ENCODE measurements at places on chromosomes 7 and 10. TPM values are rescaled to one million over a fixed set of nuclear protein-coding genes. Genes with fewer than 3 reads are reported as not detected.
A peak's percentile ranks its signal among the peaks of the same experiment; 100 is the strongest.

- no peak for DNase-seq
Measured at GRCh38 chr7:148982654-148983199, 45.6 kb downstream of the PDIA4 start.

OR2A12 gene
- not detected for total RNA-seq

- DNase-seq = no peak
Measured at GRCh38 chr10:113752553-113752952, 1.1 kb downstream of the PLEKHS1 start.

DNA sequence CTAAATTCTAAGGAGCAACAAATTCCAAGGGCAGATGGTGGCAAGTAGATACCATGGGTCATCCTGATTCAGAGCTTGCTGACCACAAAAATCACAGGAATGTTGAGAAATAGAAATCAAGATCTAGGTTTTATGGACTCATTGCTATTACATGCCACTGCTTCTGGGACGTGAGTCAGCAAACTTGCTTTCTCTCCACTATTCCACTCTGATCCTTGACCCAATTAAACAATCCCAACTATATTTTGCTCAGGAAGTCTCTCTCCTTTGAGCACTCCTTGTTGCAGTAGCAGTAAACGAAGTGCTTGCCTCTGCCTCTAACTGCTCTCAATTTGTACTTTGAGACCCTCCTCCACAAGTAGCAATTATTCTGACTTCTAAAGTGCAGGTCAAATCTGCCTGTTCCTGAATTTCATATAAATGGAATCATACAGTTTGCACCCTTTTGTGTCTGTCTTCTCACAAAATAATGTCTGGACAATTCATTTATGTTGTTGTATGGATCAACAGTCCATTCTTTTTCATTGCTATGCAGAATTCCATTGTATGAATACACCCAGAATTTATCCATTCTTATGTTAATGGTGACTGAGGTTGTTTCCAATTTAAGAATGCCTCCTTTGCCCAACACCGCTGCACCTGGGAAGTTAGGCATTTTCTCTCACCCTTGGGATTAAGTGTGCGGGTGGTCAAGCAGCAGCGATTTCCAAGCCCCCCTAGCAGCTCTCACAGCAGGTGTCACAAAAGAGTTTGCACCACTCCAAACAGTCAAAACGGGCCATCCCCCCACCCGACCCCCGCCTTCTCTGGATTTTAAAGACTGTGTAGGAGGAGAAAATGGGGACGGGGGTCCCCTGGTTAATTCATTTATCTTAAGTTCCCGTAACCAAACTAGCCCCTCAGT, 35.9 kb downstream of the ACSM6 start:
- no peak for DNase-seq

DNA sequence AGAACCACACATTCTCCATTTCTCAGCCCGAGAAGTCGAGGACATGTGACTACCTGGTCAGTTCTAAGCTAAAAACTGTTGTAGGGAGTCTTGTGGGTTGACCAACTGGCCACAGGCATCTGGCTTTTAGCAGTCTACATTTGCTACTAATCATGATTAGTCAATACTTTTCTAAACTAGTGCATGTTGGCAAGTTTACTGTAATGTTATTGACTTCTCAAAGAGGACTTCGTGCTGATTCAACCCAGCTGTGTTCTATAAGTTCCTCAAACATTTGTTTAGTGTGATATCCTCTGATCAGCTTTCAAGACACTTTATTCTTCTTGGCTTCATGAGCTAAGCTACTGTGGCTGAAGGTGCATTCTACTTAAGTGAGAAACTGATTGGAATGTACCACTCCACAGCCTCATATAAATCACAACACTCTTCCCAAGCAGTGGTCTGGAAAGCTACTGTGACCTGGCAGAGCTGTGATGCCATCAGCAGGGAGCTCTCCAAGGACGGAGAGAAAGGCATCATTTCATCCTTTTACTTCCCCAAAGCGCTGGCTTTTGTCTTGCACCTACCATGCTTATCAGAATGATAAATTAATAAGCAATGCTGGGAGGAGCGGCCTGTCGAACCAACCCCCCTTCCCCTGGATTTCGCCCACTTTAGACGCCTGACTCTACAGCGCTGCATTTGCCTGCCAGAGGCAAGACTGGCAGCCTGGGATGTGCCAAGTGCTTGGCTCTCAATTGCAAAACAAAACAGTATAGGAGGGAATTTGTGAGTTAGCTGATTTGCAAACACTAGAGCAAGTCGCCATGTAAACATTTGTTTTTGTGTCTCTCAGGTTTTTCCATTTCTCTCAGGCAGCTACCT, 206.7 kb upstream of the PLXNA4 start:
- no peak for DNase-seq

GJD4 gene
- total RNA-seq = not detected

DNA sequence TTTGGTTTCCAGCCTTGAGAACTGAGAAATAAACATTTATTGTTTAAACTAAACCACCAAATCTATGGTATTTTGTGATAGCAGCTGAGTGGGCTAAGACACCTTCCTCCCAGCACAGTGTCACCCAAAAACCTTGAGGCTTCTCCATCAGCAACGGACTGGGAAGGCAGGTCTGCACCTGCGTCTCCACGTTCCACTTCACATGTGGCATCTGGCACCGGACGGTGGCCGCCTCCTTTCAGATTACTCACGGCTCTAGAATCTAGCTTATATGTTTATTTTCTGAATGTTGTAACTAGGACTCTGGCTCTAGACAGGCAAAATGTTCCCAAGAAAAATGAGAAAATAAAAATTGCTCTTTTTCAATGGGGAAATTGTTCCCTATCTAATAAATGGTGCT, 201.0 kb downstream of the ADARB2 start:
- no peak for DNase-seq

CACNA2D1 gene
- not detected for total RNA-seq

GRCh38 chr7:159031750-159032149, 112.9 kb downstream of the VIPR2 start:
- peak; percentile 12 for DNase-seq

DNA sequence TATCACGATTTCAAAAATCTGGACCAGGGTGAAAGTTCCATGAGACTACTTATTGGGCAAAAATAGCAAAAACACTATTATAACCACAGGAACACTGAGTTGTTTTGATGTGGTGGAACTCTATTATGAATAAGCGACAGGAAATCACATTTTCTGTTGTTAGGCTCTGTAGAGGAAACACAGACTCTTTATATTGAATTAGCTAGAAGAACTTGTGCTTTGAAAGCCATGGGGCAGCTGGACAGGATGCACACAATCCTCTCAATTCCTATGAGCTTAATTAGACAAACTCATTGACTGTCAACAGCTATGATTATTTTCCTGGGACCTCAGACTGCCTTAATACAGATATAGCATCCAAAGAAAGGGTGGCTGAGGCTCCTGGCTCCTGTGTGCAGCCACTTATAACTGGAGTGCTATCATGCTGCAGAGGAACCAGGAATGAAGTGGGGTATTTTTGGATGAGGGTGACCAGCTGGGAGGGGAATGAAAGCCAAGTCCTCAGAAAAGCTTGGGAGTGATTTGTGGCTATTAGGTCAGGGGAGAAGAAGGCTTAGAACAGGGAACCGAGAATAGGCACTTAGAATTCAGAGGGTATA, 657.3 kb downstream of the TYW1 start:
- DNase-seq = no peak

DNA sequence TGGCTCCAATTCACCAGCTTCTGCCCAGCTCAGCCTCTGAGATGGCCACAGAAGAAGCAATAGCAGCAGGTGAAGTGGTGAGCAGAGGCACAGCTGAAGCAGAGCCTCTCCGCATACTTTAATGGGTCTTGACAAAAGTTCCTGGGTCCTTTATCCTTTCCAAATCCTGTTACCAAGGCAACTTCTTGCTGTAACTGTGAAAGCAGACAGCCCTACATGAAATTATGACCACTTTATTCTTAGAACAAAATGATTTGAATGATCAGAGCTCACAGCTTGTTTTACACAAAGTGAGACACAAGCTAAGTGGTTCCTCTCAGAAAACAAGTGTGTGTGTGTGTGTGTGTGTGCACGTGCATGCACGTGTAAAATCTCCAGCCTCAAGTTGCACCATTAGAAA, 245.6 kb downstream of the HTR7 start:
- no peak for DNase-seq

EPHB4 gene
- 0.60 TPM for total RNA-seq

- DNase-seq = no peak
Measured at GRCh38 chr7:129212126-129212525, 12.7 kb upstream of the AHCYL2 start.

GRCh38 chr10:126500866-126501265, 112.6 kb upstream of the ADAM12 start:
- no peak for DNase-seq

- no peak for DNase-seq
Measured at GRCh38 chr7:74506325-74506724, 52.6 kb downstream of the GTF2IRD1 start.

HGF gene
- not detected for total RNA-seq

RAB19 gene
- 4.3 TPM for total RNA-seq

- DNase-seq = no peak
Measured at GRCh38 chr7:86598721-86599120, 45.0 kb upstream of the GRM3 start.

Data from activated CD4-positive, alpha-beta memory T cell treated with anti-CD3 and anti-CD28 coated beads, Interleukin-2, amount 10 ng/mL, durations not matched to agents 7 days and 5 days (primary cell).